Activated CD8-positive, alpha-beta memory T cell treated with anti-CD3 and anti-CD28 coated beads for 1 hour (primary cell): ENCODE measurements at places on chromosomes 1 and 21.

DNA sequence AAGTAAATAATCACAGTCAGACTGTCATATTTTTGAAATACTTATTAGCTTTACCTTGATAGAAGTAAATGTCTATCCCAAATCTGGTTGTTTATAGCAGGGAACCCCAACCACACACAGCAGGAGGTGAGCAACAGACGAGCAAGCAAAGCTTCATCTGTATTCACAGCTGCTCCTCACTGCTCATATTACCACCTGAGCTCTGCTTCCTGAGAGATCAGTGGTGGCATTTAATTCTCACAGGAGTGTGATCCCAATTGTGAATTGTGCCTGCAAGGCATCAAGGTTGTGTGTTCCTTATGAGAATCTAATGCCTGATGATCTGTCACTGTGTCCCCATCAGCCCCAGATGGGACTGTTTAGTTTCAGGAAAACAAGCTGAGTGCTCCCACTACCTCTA, 104.3 kb downstream of the GPATCH2 start:
- no peak for DNase-seq

- peak; percentile 8 for DNase-seq
These were observed at the start of gene ROR1 for GRCh38 chr1:63773815-63774616. Gene ROR1, plus strand, starts transcription at chr1:63774017.

- no peak for DNase-seq
These were observed 51.3 kb downstream of the PRPF38A start for GRCh38 chr1:52455686-52456085.

DNA sequence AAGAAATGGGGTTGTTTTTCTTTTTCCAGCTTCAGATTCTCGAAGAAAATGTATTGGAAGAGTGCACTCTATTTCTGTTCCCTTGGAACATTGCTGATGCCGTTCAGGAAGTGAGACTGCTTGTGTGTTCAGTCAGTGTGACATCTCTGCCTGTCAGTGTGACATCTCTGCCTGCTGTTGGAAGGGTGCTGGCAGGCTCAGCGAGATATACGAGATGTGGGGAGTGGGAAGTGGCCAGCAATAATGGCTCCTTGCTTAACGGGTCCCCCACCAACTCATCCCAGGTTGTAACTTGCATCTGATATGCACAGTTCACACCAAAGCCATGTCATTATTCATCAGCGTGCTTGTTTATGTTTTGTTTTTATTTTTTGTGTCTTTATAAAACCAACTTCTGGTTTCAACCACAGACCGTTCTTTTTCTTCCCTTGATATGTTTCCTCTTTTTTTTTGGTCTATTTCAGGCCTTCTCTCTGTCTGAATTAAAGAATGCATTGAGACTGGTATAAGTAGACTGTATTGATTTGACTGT, 145.4 kb downstream of the GALNT2 start:
- no peak for DNase-seq
